ENCODE measurements at places on chromosomes 1 and 21. TPM values are rescaled to one million over a fixed set of nuclear protein-coding genes. Genes with fewer than 3 reads are reported as not detected.
A peak's percentile ranks its signal among the peaks of the same experiment; 100 is the strongest.

- no peak for DNase-seq
Measured at GRCh38 chr1:26546375-26546774, 16.8 kb downstream of the RPS6KA1 start.

The OVAAL gene
- not detected for total RNA-seq

The PMF1 gene
- 70.6 TPM for total RNA-seq

The NBPF6 gene
- not detected for total RNA-seq

- no peak for DNase-seq
Measured at GRCh38 chr1:33161061-33161681, 20.7 kb downstream of the TRIM62 start.

GRCh38 chr1:186841599-186841998 is 12.8 kb downstream of the PLA2G4A start:
- DNase-seq, result no peak

DNA sequence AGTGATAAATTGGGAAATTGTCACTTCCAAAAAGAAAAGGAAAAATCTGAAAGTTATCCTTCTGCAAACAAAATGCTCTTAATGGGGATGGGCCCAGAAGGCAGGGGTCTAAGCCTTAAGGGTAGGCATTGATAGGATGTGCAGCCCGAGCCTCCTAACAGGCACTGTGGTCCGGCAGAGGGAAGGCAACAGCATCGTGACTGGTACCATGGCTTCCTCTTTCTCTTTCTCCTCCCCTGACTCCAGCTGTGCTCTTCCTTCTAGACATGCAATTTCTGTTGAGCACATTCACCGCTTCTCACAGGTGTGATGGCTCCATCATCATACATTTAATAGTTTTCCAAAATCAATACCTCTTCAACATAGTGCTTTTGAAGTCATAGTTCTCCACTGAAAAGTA is 91.5 kb downstream of the SELENOF start:
- DNase-seq, result no peak

GRCh38 chr1:9653491-9654050 is 2.0 kb downstream of the PIK3CD start:
- no peak for DNase-seq

DNA sequence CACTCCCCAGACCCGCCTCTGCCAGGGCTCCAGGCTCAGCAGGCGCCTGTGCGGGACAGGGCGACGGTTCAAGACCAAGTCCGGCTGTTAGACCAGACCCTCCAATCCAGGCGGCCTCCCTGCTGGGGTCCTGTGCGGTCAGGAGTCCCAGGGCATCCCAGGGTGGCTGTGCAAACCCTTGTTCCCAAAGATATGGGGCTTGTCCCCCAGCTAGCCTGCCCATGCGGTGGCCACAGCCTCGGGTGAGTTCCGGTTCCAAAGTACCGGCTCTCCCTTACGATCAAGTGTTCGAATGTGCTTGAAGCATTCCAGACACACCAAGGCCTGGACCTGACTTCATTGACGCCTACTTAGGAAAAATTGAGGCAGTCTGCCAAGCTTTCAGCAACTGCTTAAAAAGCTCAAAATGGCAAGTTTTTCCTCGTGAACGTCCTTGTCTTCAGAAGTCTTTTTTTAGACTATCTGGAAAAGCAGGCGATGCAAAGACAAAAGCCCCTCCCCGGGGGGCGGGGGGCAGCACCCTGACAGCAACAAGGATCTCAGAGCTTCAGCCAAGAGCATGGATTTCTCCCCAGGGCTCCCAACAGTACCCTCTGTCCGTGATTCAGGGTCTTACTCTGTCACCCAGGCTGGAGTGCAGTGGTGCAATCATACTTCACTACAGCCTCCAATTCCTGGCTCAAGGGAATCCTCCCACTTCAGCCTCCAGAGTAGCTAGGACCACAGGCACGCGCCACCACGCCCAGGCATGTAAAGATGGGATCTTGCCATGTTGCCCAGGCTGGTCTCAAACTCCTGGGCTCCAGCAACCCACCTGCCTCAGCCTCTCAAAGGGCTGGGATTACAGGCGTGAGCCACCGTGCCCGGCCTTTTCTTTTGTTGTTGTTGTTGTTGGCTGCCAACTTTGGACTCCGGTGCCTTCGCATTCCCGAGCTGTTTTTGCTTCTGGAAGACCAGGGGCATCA is 2.3 kb downstream of the FAAP20 start:
- peak; percentile 25 for DNase-seq

DNA sequence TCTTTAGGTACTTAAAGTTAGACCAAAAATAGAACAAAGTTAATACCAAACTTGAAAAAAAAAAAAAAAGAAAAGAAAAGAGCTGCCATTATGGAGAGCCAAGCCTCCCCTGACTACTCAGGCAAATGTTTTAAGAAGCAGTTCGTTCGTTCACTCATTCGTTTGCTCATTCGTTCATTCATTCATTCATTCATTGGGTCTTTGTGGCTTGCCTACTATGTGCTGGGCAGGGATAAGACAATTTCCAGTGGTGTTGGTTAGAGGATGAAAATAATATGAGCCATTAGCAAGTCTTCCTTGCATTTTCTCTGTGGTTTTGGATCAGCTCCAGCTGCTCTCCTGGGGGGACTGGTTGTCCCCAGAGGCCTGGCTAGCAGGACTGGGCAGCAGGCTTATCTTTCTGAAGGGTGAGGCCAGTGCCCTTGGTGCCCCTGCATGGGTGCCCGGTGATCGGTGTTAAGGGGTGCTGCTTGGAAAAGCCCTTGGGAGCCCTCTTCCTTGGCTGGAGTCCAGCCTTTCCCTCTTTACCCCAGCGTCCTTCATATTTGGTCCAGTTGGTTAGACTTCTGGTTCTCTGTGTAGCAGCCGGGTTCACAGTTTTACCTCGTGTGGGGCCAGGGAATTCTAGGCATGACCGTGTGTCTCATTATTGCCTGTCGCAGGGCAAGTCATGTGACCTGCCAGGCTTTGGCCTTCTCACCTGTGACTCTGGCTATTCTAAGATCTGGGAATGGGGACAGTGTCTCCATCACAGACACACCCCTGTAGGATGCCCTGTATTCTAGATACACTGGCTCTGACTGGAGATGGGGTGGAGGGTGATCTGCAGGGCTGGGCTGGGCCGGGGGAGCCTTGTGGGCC is 32.8 kb downstream of the LHX4 start:
- DNase-seq, result no peak

Data from spinal cord (tissue), 10 donors.